GM18507 (cell line): ENCODE measurements at places on chromosomes 4 and X.

DNA sequence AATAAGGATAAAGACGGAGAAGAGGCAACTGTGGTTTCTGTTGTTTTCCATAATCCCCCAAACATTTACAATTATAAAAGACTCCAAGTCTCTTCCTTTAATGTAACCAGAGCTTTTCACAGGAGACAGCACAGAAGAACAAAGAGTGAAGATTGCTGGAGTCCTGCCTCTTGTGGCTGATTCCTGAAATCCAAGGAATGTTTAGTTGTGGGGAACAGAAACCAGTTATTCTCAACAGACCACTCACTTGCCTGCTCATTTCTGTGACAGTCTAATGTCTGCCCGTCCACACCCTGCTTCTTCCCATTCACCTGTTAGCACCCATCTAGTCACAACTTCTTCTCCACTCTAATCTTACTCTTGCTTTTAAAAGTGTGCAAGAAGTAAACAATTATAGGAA, 12.1 kb downstream of the TEX13B start:
- no peak for DNase-seq

- DNase-seq: no peak
Measured at GRCh38 chr4:51831133-51831532, 11.8 kb upstream of the DCUN1D4 start.

GRCh38 chr4:184357165-184357564, 117.2 kb downstream of the IRF2 start:
- DNase-seq: no peak

GRCh38 chr4:107270614-107271013, 234.5 kb upstream of the DKK2 start:
- no peak for DNase-seq

- DNase-seq: no peak
Measured at GRCh38 chrX:136061696-136062095, 76.5 kb downstream of the SLC9A6 start.

DNA sequence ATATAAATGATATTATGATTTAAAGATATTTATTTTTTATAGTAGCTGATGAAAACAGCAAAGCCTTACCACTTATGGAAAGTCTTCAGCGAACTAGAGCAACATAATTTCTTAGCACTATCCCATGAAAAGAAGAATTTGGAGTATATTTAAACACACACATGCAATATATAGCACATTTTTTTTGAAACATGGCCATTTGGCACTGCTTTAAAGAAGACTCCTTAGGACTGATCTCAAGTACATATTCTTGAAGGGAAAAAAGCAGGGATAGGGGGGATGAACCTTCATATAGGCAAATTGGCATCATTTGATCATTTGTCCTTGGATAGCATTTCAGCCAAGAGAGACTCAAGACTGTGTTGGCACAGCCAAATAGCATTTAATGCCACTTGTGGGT, 193.3 kb downstream of the ANKRD50 start:
- DNase-seq: no peak

GRCh38 chrX:28693101-28693500, 105.9 kb downstream of the IL1RAPL1 start:
- no peak for DNase-seq

DNA sequence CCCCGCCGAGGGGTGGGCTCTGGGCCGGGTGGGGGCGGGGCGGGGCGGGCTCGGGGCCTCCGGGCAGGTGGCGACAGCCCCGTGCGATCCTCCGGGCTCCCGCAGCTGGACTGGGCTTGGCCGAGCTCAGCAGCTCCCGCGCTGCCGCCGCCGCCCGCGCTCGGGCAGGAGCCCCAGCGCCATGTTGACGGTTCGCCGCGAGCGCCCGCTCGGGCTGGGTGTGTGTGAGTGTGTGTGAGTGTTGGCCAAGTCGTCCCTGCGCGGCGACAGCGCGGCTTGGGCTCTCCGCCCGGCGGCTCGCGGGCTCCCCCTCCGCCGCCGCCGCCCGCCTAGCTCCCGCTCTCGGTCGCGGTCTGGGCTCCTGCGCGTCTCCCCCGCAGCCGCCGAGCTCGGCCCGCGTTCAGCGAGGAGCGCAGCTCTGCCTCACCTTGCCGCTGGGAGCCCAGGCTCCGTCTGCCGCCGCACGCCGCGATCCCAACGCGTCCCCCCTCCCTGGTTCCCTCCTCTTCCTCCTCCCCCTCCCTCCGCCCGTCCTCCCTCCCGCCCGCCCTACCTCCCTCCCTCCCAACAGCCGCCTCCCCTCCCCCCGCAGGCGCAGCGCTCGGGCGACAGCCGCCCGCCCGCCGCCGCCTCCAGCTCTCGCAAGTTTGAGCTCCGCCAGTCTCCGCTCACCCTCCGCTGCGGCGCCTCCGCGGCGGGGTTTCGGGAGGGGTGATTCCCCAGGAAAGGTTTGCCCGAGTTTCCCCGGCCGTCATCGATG, at the start of gene BCOR:
TSS of gene BCOR (minus strand) at position 455 of the 760 bp plus-strand sequence. CDS start 20,029 bp downstream, outside the sequence.
- no peak for DNase-seq
